MM.1S (cell line): ENCODE measurements at places on chromosomes 11 and 22.

- peak; percentile 11 for DNase-seq
Observed at GRCh38 chr11:48129697-48130395, 86.8 kb upstream of the OR4B1 start.

- DNase-seq = peak; percentile 9
Observed at GRCh38 chr11:84289381-84289906, 1003.3 kb upstream of the CCDC90B start.

GRCh38 chr11:13942971-13943381 lies 19.5 kb upstream of the SPON1 start:
- DNase-seq = no peak

DNA sequence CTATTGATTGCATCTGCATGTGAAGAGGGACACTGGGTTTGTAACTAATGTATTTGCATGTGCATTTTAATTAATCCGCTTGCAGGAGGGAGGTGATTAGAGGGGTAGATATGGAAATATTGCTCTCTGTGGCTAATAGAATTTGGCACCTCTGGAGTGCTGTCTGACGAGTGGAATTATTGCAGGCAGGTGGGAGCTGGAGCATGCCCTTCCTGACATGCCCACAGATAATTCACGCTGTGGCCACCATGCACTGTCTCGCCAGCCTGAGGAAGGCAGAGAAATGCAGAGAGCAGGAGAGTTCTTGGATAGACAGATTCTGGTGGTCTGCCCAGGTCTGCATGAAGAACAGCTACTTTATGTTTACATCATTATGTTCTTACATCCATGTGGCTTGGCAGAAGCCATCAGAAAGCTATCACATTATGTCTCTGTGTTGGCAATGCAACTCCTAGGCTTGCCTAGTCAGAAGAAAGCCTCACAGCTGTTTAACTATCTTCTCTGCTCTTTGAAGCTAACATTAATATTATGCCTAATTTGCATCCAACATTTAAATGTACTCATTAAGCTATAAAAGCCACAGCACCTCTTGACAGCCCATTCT lies 89.4 kb upstream of the DRD2 start:
- no peak for DNase-seq

DNA sequence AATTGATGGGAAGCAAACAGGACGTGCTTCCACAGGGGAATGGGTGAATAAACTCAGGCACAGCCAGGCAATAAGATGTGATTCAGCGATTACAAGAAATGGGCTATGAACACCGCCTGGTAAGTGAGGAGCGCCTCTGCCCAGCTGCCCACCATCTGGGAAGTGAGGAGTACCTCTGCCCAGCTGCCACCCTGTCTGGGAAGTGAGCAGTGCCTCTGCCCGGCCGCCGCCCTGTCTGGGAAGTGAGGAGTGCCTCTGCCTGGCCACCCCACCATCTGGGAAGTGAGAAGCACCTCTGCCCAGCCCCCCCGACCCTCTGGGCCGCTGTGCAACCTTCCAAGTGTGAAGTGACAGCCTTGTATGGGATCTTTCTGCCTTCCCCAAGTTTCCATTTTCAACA lies 73.2 kb upstream of the PRR5 start:
- DNase-seq = no peak

- no peak for DNase-seq
Observed at GRCh38 chr11:103968685-103969084, 67.8 kb upstream of the DDI1 start.

GRCh38 chr11:68659158-68659921 lies 25.0 kb upstream of the GAL start:
- DNase-seq = no peak

DNA sequence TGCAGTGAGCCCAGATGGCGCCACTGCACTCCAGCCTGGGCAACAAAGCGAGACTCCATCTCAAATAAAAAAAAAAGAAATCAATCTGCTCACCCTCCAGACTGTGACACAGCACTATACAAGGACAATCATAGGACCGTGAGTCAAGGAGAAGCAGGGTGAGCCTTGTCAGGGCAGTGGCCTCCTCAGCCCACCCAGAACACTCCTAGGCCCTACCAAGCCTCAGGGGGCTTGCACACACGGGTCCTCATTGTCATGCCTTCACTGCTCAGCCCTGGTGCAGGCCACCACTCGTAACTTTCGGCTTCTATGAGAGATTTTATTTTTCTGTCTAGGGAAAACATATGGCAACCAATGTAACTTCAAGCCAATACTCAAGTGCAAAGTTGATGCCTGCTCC lies 35.8 kb downstream of the DGCR2 start:
- DNase-seq = no peak
